B cell (primary cell): ENCODE measurements at places on chromosomes 3 and 15. TPM values are rescaled to one million over a fixed set of nuclear protein-coding genes. Genes with fewer than 3 reads are reported as not detected.

DNA sequence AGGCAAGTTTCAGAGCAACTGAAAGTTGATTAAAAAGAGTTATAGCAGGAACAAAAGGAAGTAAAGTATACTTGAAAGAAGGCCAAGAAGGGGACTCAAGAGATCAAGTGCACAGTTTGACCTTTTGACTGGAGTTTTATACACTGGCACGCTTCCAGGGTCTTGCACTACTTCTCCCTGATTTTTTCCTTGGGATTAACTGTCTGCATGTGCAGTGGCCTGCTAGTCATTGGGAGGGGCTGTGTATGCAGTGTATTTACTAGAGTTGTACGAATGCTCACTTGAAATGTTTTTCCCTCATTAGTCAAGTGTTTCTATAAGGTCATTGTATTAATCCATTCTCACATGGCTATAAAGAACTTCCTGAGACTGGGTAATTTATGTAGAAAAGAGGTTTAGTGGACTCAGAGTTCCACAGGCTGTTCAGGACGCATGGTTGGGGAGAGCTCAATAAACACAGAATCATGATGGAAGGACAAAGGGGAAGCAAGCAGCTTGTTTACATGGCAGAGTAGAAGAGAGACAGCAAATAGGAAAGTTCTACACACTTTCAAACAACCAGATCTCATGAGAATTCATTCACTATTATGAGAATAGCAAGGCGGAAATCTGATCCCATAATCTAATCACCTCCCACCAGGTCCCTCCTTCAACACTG lies 571.8 kb downstream of the ZPLD1 start:
- no peak for DNase-seq

GRCh38 chr3:13879946-13880810 lies at the start of gene WNT7A:
Gene WNT7A, minus strand, starts transcription at chr3:13880071. Its CDS starts 255 bp downstream, at chr3:13879816.
- DNase-seq = peak; percentile 41

GRCh38 chr15:42070976-42071350 lies 23.4 kb downstream of the PLA2G4D start:
- DNase-seq = no peak

Gene SHC4
- polyA plus RNA-seq = 0.04 TPM in 2 replicates

- DNase-seq = no peak
These were observed 49.5 kb downstream of the HMG20A start for GRCh38 chr15:77470235-77470634.

Gene PLA2G4D
- polyA plus RNA-seq = not detected in 2 replicates

DNA sequence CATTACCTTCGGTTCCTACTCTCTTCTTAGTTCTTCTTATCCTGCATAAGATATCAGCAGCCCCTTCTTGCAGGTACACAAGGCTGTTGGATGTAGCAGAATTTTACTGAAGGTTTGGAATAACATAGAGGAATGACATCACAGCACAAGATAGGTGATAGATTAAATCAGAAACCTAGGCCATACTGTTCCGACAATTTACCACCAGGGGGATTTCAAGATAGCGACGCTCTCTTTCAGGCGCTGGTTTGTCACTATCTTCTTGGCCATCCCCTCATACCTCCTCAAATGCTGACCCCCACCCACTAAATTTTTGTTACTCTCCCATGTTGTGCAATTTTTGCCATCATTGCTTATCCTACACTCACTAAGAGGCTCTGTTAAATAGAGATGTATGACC lies 3.5 kb downstream of the SIDT1 start:
- DNase-seq = peak; percentile 32

Gene MRPS25
- polyA plus RNA-seq = 94.9 and 125 TPM in 2 replicates

Gene DIS3L
- polyA plus RNA-seq = 13.2 and 17.3 TPM in 2 replicates

Gene SLC2A2
- not detected in 2 replicates for polyA plus RNA-seq

- DNase-seq = peak; percentile 69
These were observed 19.5 kb downstream of the PSTPIP1 start for GRCh38 chr15:77014132-77015081.

Gene MRAS
- 0.03 and 0.35 TPM in 2 replicates for polyA plus RNA-seq

GRCh38 chr3:133138017-133138416 lies 99.8 kb downstream of the TMEM108 start:
- DNase-seq = no peak

- DNase-seq = no peak
These were observed 228.5 kb downstream of the CHL1 start for GRCh38 chr3:425079-425478.

- DNase-seq = no peak
These were observed 7.2 kb downstream of the SH3BP5 start for GRCh38 chr3:15325228-15325627.

DNA sequence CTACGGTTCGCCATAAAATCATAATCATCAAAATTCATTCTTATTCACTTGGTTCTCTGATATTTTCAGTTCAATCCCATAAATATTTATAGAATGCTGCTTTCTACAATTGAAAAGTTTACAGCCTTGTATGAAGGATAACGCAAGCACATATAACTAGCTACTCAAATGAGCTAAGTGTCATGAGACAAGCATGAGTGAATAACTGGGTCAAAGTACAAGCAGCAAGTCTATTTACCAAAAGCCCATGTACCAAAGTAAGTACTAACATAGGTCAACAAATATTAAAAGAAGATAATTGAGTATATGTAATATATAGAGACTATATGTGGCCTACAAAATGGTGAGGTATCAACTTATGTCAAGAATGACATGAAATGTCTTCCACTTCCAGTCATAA lies 596.6 kb downstream of the GBE1 start:
- no peak for DNase-seq

DNA sequence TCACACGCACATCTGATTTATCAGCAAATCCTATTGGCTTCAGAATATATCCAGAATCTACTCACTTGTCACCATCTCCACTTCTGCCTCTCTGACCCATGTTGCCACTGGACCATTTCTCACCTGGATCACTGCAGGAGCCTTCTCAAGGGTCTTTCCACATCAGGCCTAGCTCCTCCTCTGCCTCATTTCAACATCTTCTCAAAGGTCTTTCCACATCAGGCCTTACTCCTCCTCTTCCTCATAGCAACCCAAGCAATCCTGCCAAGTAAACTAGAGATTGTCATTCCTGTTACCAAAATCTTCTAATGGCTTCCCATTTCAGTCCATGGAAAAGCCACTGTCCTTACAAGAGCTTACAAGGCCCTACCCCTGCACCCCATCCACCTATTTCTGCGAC lies 18.0 kb upstream of the DUT start:
- no peak for DNase-seq

DNA sequence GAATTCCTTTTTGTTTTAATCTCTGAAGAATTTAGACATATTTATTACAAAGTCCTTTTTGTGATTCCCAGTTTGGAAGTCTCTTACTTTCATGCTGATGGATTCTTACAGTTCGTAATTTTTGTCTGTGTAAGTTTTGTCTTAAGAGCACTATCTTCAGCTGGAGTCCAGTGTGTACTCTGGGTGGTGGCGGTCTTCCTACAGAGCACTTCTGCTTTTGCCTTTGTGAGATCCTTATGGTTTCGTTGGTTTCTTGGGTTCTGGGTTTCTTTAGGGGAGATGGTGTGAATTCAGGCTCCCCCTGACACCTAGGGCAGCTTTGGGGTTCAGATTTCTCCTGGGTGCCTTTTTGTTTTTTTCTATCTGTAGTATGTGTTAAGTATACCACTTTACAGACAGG lies 45.3 kb downstream of the PLS1 start:
- DNase-seq = no peak

DNA sequence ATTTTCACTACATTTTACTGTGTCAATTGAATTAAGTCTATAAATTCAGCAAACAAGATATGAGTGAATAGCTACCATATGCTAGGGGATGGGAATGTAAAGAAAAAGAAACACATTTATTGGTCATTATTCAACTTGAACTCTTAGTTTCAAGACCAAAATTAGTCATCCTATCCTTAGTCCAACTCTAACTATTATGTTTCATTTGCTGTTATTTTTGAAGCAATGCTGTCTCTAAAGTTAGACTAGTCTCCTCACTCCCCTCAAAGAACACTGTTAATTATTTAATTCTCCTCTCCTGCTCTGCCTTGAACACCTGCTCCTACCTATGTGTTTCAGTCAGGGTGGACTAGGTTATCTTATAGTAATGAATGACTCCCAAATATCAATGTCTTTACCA lies 920.9 kb downstream of the TUSC7 start:
- DNase-seq = no peak

GRCh38 chr3:129050556-129051295 lies 9.9 kb upstream of the GP9 start:
- no peak for DNase-seq

Gene ATP13A4
- 1.7 and 2.6 TPM in 2 replicates for polyA plus RNA-seq

GRCh38 chr3:4752201-4753072 lies 226.8 kb upstream of the BHLHE40 start:
- no peak for DNase-seq

DNA sequence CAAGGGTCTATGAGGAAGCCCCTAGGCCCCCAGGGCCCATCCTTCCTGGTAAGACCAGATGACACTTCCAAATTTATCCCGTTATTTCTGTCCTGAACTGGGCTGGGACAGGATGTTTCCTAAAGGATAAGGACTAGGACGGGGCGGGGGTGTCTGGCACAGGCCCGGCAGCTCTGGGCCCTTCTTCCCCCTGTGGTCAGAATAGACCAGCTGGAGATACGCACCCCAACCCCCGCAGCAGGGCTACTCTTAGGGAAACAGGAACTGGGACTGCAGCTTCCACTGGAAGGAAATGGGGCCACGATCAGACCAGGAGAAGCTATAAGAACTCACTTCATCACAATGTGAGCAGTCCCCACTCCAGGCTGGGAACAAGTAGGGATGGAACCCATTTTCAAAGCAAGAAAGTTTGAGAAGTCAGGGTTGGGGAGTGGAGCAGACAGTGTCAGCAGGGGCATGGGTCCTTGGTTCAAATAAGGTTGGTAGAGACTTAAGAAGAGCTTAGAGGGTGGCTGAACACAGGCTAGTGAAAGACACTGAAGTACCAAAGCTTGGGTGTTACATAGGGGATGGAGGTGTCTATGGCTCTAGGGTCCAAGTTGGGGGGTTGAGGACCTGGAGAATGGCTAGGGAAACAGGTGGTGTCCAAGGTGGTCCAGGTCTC lies 1.1 kb downstream of the NCKIPSD start:
- no peak for DNase-seq

Gene FETUB
- polyA plus RNA-seq = not detected in 2 replicates

DNA sequence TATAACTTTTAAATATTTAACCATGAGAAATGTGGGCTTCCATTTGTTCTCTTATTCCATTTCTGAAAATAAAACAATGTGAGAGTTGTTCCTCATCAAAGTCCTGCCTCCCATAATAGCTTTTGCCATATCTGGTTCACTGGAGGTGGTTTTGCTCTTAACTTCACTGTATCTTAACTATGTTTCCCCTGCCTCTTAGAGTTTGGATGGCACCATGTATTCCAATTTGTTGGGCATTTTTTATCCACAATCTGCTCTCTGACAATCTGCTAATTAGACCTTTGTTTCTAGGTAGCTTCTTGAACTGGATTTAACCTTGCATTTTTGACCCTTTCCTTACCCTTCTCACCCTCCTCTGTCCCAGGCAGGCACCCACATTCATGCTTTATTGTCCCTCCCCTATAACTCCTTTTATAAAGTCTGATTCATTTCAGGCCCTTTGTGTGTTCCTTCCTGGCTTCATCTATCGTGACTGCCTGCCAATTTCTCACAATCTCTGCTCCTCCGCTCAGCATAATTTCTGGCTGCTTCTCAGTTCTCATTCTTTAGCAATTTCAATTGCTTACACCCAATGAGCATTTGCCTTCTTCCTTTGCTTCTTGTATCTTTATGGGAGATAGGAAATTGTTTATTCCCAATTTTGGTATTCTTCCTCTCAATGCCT lies 144.2 kb upstream of the ARHGEF26 start:
- DNase-seq = no peak
